ENCODE measurements at places on chromosomes 6 and 20.

- no peak for DNase-seq
Measured at GRCh38 chr20:39298121-39298520, 336.0 kb downstream of the DHX35 start.

DNA sequence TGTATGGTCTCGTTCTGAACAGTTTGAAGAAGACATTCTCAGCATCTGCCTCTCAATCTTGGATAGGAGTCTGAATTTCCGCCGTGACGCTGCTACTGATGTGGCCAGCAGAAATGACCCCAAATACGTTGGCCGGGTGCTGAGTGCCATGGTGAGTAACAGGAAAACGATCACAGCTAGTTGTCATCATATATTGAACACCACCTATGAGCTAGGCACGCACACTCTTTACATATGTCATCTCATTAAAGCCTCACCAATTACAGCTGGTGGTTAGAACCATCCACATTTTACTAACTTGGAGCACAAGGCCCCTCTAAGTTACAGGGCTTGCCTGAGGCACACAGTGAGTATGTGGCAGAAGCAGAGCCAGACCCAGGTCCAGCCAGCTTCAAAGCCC is 17.1 kb downstream of the TGM3 start:
- no peak for DNase-seq

DNA sequence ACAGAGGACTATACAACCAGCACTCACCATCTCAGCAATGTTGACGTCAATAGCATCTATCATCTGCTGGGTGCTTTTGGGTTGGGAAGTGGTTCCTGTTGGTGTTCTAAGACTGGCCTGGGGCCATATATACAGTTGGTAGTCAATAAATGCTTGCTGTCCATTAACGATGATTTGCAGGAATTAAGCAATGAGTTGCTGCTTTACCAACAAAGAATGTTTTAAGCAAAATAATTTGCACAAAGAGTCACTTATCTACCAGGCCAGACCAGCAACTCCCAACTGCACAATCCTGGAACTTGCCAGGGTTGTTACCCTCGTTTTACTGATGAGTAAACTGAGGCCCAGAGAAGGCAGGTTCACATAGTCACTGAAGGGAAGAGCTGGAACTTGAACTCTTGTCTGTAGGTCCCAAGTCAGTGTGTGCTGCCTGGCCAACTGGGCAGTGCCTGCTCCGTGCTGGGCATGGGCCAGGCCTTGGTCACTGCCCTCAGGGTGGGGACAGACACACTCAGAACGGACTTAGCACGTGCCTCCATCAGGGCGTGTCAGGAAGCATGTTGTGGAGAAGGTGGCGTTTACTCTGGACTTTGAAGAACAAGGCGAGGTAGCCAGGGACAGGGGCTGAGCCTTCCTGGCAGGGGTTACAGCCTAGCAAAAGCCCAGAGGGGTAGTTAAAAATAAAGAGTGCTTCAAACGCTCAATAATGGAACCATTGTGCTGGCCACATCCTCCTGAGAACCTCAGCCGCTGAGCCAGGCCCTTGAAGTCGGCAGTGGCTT is 2.5 kb upstream of the SRC start:
- no peak for DNase-seq

DNA sequence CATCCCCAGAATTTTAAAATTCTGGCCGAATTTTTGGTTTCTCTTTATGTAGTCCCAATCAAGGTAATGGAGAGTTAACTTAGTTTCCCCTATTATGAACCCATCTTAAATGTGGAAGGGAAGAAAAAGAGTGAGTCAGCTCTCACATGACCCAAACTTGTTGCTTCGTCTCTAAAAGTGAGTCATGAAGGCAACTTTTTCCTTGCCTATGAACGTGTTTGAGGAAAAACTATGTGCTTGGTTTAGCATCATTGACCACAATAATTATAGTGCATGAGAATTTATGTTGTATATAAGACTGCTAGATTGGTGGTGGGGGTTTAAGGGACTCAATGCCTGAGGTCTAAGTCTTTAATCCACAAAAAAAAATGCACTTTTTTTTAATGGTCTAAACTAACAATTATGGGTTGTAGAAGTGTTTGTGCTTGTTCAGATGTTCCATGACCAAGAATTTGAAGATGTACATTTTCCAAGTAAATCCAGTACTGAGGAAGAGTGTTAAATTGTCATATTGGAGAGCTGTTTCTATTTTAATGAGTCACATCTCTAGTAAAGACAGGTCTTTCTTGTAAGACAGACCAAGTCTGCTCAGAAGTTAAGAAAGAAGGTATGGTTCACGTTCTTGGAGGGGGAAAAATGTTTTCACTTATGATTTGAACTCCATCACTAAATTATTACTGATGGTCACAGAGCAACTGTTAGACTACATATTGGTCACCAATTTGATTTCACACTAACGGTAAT is 409.9 kb upstream of the MARCKS start:
- no peak for DNase-seq

DNA sequence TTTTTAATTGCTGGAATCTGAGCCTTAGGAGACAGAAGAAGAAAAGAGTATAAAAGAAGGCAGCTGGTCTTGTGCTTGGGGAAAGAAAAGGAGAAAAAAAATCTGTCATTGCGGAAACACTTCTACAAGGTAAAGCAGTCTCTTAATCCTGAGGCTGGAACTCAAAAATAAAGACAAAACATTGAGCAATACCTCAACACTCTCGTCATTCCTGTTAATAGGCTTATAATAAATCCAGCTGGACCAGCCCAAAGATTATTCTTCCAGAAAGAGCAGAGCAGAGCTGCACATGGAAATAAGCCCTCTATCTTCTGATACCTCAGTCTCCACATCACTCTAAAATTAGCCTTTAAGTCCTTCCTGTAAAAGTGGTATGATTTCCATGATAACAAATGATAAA is 62.0 kb upstream of the HIVEP1 start:
- no peak for DNase-seq

DNA sequence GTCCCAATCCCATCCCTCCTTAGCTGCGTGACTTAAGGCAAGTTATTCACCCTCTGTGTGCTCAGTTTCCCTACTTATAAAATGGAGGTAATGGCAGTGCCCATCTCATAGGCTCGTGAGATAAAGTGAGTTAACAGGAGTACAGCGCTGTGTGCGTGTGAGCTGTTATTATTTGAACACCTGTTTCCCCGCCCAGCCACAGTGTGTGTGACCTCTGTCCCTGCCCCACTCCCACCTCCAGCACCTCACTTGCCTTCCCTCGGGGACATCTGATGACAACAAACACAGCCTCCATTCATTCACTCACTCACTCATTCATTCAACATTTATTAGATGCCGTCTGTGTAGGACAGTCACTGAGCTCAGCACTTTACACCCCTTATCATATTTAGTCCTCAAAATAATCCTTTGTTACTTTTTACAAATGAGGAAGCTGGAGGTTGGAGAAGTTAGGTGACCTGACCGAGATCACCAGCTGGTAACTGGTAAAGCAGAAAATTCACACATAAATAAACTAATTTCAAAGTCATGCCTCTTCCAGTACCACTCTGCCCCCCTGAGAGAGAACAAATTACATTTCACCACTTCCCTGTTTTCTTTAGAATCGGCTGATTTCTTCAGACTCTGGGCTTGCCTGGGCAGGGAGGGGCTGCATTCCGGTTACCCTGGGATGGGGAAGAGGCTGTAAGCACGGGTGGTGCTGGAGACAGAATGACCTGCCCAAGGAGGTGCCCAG is 58.6 kb downstream of the CPNE5 start:
- DNase-seq: no peak
